ENCODE measurements at places on chromosomes 5 and 9. TPM values are rescaled to one million over a fixed set of nuclear protein-coding genes. Genes with fewer than 3 reads are reported as not detected.

The PCDHGA6 gene
- 6.5 TPM for polyA plus RNA-seq

The PCAT7 gene
- polyA plus RNA-seq: 1.1 TPM

DNA sequence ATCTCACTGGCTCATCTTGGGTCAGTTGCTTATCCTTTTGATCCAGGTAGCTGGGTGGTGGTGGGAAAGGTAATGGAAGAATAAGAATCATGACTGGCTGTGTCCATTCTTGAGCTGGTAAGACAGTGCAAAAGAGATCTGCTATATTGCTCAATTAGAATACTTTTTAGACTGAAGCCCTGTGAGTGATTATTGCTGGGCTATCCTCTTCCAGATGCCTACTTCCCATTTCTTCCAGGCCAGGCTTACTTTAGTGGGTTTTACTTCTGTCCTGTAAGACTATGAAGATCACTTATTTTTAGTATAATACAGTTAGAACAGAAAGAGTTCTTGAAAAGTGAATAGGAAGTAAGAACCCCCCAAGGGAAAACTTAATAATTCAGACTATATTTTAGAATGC is 7.2 kb downstream of the MARCHF6 start:
- no peak for DNase-seq

DNA sequence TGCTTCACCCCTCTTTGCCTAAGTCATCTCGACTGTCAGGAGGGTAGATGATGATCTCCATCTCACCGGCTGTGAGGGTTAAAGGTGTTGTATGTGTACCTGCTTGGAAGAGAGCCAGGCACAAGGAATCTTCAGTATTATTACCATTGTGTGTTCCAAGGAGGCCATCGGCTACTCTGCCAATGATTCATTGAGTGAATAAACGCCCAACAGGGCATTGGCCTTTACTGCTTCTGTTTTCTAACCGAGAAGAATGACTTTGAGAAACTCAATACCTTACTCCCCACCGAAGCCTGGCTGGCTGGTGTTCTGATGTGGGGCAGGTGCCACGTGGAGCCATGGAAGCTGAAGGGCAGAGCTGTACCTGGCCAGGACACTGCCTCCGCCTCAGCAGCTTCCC is 228.8 kb downstream of the SNX18 start:
- DNase-seq: no peak

The LMX1B gene
- polyA plus RNA-seq: 22.9 TPM

The HK3 gene
- 0.60 TPM for polyA plus RNA-seq

The WDR38 gene
- polyA plus RNA-seq: 0.27 TPM

The CACFD1 gene
- 26.7 TPM for polyA plus RNA-seq

DNA sequence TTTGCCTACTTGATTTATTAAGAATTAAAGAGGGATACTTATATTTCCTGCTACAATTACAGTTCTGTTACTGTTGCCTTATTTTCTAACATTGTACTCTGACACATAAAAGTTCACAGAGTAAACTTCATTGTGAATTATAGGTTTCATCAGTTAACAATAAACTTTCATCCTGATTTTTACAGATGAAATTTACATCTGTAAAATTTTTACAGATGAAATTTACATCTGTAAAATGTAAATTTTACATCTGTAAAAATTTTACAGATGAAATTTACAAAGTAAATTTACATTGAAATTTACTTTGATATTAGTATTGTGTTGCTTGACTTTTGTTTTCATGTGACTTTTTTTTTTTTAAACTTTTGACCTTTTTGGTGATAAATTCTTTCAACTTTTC is 9.3 kb downstream of the ZBTB43 start:
- no peak for DNase-seq

The C9orf50 gene
- polyA plus RNA-seq: 0.86 TPM

- no peak for DNase-seq
Measured at GRCh38 chr9:37931592-37931991, 27.7 kb upstream of the SLC25A51 start.

The FAM78A gene
- 3.0 TPM for polyA plus RNA-seq

GRCh38 chr9:34603610-34604231 is 8.2 kb downstream of the RPP25L start:
- peak; percentile 75 for DNase-seq

The SLC4A9 gene
- 20.2 TPM for polyA plus RNA-seq

The PLAC8L1 gene
- 0.91 TPM for polyA plus RNA-seq

The TLE1 gene
- polyA plus RNA-seq: 75.4 TPM

The PCDHA11 gene
- polyA plus RNA-seq: 0.30 TPM

- DNase-seq: no peak
Measured at GRCh38 chr9:121013911-121014310, 36.2 kb downstream of the C5 start.

DNA sequence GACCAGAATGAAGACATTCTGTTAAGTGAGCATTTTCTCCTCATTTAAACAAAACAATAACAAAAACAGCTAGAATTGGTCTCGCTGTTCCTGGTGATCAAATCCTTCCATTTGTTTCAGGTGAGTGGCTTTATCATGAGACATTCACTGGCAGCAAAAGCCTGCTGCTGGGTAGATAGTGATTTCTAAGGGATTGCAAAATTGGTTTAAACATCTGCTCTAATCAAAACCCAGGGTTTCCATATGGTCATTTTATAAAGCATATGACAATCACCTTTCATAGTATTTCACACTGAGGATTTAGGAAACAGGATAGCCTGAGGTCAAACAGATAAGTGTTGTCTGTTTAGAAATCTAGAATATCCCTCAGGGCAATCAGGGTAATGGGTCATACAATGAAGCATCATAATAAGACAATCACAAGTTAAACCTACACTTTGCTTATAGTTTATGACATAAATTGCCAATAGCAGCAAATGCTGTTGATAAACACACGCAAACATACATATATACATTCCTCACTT is 769.6 kb upstream of the C9orf72 start:
- DNase-seq: no peak

- no peak for DNase-seq
Measured at GRCh38 chr9:33175649-33176325, 8.7 kb upstream of the B4GALT1 start.

DNA sequence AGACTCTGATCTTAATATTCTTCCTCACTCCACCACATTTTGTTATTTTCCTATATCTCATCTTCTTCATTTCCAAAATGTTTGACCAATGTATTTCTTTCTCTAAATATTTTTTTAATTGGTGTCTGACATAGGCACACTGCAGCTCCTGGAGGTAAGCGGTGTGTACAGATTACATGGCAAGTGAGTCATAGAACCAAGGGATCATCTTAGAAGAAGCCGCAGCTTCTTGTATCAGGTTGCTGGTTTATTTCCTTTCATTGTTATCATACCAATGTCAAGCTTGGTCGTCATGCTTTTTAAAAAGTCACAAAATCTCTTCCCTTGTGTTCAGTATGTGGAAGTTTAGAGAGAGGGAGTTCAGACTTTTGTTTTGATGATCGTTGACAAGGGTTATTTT is 526.1 kb upstream of the CDH18 start:
- no peak for DNase-seq

DNA sequence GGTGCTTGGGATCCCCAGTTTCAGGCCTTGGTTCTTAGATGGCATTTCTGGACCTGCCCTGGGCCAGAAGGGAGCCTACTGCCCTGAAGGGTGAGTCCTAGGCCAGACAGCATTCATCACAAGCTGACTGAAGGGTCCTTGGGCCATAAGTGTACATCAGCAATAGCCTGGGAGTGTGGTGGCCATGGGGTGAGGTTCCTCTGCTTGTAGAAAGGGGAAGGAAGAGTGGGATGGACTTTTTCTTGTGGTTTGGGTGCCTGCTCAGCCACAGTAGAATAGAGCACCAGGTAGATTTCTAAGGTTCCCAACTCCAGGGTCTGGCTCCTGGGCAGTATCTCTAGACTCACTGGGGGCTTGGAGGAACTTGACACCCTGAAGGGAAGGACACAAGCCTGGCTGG is 95.2 kb upstream of the PHF24 start:
- no peak for DNase-seq

DNA sequence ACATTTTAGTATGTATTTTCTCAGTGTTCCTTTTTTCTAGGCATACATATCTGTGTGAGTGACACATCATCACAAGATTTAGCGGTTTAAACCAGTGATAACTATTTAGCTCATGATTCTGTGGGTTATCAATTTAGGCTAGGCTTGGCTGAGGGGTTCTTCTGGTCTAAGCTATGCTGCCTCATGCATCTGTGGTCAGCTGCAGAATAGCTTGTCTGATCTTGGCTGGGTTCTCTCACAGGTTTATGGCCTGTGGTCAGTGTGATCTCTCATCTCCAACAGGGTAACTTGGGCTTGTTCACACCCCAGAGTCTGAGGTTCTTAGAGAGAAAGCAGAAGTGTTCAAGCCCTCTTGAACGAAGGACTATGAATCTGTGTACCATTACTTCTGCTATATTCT is 363.3 kb downstream of the KDM4C start:
- no peak for DNase-seq

- DNase-seq: no peak
Measured at GRCh38 chr5:117761186-117761585, 1186.6 kb upstream of the SEMA6A start.

- no peak for DNase-seq
Measured at GRCh38 chr9:95561913-95562312, 45.1 kb upstream of the PTCH1 start.

DNA sequence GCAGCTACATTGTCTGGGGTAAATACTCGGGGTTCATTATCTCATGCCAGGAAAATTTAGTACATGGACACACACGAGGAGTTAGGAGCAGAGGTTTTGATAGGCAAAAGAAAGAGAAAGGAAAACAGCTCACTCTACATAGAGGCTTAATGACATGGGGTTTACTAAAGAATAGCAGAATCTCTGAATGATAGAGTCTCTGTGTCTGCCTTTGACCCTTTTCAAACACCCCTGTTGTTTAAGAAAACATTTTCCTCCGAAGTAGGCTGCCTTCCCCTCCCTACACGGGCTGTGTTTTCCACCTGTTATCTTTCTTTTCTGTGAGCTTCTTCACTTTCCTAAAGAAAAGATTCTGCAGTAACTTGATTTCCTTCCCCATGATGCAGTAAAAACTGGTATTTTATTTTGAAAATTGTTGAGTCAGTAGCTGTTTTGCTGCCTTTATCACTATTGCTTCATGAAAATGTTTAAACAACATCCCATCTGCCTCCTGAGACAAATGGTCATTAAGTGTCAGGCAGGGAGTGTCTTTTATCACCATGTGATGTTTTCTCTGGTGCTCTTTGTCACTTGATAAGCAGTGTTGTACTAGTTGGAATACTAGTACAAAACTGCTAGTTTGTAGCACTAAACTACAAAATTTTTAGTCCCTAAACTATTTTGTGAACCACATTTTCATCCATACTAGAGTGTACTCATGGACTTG is 76.6 kb downstream of the PPIC start:
- no peak for DNase-seq

The TPM2 gene
- polyA plus RNA-seq: 128 TPM

GRCh38 chr9:34035656-34036055 is 13.0 kb downstream of the UBAP2 start:
- no peak for DNase-seq

The FRMD3 gene
- 25.8 TPM for polyA plus RNA-seq

DNA sequence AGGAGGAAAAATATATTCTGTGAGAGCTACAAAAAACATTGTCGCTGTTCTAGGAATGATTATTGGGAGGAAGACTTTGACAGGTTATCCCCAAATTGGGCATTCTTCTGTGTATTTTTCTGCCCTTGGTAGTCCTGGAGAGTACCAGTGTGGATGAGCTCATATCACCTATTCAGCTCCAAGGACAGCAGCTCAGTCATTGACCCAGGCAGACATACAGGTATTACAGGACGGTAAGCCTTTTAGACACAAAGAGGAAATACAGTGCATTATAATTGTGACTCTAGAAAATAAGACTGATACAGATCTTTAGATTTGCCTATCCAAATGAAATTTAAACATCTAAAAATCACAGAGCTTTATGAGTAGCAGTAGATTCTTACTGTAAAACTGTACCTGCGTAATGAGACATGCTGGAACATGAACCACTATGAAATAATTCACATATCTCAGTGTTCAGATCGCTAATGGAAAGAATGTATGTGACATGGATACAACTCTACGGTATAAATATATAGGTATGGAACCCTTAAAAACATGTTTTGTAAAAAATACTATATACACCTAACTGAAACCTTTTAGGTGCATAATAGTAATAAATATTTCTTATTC is 56.0 kb downstream of the PLK2 start:
- no peak for DNase-seq

The PCSK5 gene
- 13.9 TPM for polyA plus RNA-seq

The LRRC19 gene
- polyA plus RNA-seq: 15.3 TPM

The GABRA6 gene
- not detected for polyA plus RNA-seq

- no peak for DNase-seq
Measured at GRCh38 chr5:133635051-133635450, 22.7 kb upstream of the FSTL4 start.

The PALM2AKAP2 gene
- polyA plus RNA-seq: 9.1 TPM

- no peak for DNase-seq
Measured at GRCh38 chr5:14980698-14981097, 109.1 kb upstream of the ANKH start.

- DNase-seq: no peak
Measured at GRCh38 chr9:76298521-76299144, 95.6 kb downstream of the RFK start.

- no peak for DNase-seq
Measured at GRCh38 chr9:112446526-112446925, 40.1 kb upstream of the KIAA1958 start.

DNA sequence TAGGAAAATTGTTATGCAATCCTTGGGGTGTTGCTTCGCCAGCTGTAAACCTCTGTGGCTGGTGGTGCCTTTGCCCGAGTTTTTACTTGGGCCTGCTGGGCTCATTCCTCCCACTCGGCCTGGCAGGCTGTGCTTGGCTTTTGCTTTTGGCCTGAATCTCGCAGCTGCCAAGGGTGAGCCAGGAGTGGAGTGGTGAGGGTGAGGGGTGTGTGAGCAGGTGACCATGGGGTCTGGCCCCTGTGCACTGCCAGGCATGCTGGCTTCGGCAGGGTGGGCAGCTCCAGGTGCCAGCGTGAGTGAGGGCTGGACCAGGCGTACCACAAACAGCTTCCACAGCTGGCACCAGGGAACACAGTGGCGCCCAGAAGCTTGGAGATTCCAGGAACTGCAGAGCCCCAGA is 12.6 kb upstream of the DHFR start:
- DNase-seq: no peak

The GDA gene
- polyA plus RNA-seq: 0.58 TPM

GRCh38 chr5:40503439-40503838 is 176.3 kb upstream of the PTGER4 start:
- DNase-seq: no peak
